Chondrocyte (in vitro differentiated cells): ENCODE measurements at places on chromosomes 2 and 18.

- no peak for DNase-seq
These were observed 36.4 kb downstream of the PXDN start for GRCh38 chr2:1707771-1708418.

DNA sequence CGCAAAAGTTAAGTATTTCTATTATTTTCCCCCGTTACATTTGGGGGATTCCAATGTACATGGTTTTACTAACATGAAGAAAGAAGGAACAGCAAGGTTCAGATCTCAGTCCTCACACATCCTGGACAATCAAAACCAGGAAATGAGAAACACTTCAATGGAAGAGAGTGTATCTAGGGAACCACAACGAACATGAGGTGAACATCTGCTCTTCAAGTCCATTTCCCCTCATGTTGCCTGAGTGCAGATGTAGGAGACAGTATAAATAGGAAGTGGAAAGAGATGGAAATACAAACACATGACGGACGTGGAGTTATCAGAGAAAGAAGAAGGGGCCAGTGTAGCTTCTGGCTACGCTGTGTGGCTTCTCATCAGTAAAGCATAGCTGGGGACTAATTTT is 52.6 kb downstream of the CHN1 start:
- no peak for DNase-seq

GRCh38 chr18:56168049-56168781 is 470.2 kb downstream of the TXNL1 start:
- no peak for DNase-seq

DNA sequence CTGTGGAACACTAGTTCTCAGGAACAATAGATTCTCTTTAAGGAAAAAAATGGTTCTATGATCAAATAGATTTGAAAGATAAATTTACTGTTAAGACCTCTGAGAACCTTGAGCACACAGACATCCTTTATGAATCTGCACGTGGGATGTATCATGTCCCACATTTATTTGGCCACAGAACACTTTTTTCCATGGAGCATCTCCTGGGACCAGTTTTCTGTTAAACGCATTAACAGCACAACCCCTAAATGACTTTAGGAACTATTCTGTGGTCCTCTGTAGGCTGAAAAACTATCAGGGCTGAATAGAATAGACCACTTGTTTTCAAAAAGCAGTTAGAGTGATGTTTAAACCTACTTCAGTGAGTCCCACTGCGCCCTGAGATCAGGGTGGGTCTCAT is 132.2 kb upstream of the PID1 start:
- DNase-seq = no peak

GRCh38 chr2:96233436-96233835 is 24.8 kb upstream of the STARD7 start:
- DNase-seq = no peak

- DNase-seq = no peak
These were observed 28.7 kb upstream of the SLC8A1 start for GRCh38 chr2:40480596-40480995.

- no peak for DNase-seq
These were observed 319.1 kb downstream of the AGPS start for GRCh38 chr2:177711483-177712265.
